ENCODE measurements at places on chromosomes 7 and 10.
A peak's percentile ranks its signal among the peaks of the same experiment; 100 is the strongest.

DNA sequence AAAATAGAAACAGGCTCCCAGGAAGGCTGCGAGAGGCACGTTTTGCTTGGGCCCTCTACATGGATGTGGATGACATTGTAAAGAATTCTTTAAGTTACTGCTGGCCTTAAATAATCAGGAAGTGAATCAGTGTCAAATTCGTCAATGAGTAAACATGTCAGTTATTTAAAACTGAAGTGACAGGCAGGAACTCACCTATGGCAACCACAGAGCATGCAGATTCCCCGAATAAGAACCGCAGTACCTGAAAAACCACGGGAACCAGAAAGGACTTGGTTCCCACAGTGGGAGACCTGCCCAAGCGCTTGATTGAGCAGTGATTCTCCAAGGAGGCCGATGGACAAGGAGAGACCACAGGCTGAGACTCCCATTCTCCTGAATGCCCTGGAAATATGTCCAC, 351.2 kb upstream of the AKR1E2 start:
- no peak for DNase-seq

DNA sequence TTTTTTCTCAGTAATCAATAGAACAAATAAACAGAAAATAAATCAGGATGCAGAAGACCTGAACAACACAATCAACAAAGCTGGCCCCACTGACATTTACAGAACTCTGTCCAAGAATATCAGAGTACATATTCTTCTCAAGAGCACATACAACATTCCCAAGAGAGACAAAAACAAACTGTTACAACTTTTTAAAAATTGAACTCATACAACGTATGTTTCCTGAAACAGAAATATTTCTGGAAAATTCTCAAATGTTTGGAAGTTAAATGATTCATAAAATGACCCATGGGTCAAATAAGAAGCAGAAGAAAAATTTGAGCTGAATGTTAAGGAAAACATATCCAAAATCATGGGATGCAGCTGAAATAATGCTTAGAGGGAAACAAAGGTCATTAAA, 93.9 kb upstream of the VIPR2 start:
- no peak for DNase-seq

GRCh38 chr10:9260690-9261089, 1206.2 kb downstream of the GATA3 start:
- DNase-seq = no peak

DNA sequence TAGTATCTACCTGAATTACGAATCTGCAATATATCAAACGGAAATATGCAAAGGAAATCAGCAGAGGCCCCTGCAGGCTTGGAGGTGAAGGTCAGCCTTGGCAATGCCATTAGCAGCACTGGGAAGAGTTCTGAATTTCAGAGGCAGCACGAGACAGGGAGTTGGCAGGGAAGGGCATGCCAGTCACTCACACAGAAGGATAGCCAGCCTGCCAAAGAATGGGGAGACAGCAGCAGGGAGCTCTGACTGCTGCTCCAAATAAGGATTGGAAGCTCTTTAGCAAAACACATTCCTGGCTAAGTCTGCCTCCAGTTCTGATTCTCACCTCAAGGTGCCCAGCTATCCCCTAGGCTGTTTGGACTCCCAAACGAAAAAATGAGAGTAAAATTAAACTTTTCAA, 188.0 kb downstream of the PDE1C start:
- DNase-seq = no peak

GRCh38 chr7:24401628-24402593, 117.9 kb downstream of the NPY start:
- no peak for DNase-seq

- DNase-seq = no peak
These were observed 649.1 kb upstream of the SORCS1 start for GRCh38 chr10:107813451-107814162.

DNA sequence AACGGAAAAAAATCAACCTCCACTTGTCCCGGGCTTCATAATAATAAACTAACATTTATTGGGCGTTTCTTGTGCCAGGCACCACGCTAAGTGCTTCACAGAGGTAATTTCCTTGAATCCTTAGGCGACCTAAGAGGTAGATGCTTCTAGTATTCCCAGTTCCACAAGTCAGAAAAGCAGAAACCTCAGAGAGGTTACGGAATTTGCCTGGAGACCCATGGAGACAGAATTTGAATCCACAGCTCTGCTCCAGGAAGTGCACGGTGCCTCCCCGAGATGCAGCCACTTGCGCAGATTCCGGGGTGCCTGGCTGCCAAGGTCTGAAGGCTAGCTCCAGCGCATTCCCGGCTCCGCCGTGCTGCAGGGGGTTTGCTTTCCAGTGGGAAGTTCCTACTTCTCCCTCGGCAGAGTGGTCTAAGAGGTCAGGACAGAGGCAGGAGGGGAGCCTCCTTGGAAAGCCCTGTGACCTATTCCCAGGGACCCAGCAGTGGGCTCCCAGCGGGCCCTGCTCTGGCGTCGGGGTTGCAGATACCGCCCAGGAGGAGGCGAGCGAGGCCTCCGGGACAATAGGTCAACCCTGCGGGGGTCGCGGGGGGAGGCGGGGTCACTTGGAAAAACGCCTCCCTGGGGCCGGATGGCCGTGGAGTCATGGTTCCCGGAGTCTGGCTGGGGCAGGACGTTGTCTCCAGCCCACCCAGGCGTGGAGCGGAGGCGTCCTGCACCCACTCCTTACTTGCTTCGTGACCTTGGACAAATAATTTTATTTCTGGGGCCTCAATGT, 10.1 kb upstream of the NKX2-3 start:
- DNase-seq = no peak

- DNase-seq = no peak
These were observed 81.9 kb upstream of the PRKG1 start for GRCh38 chr10:50992356-50992901.

DNA sequence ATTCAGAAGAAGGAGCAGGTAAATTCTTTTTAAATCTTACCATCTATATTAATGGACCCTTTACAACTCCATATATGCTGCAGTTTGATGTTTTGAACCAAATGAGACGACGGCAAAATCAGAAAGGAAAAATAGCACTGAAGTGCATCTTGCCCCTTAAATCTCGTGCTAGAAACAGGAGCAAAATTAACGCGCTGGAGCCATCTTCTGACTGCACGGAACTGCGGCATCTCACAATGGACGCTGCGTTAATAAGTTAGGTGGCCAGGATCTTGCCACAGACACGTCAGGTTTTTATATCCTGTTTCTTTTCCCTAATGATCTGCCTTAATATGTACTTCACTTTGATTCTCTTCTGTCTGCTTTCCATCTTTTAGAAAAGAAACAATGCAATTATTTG, 354.5 kb downstream of the TFEC start:
- no peak for DNase-seq

- no peak for DNase-seq
These were observed 322.0 kb downstream of the FRMD4A start for GRCh38 chr10:14008740-14009080.

GRCh38 chr7:19969859-19970493, 196.6 kb upstream of the TMEM196 start:
- DNase-seq = no peak

- no peak for DNase-seq
These were observed 16.1 kb downstream of the MYL10 start for GRCh38 chr7:101612885-101613515.

DNA sequence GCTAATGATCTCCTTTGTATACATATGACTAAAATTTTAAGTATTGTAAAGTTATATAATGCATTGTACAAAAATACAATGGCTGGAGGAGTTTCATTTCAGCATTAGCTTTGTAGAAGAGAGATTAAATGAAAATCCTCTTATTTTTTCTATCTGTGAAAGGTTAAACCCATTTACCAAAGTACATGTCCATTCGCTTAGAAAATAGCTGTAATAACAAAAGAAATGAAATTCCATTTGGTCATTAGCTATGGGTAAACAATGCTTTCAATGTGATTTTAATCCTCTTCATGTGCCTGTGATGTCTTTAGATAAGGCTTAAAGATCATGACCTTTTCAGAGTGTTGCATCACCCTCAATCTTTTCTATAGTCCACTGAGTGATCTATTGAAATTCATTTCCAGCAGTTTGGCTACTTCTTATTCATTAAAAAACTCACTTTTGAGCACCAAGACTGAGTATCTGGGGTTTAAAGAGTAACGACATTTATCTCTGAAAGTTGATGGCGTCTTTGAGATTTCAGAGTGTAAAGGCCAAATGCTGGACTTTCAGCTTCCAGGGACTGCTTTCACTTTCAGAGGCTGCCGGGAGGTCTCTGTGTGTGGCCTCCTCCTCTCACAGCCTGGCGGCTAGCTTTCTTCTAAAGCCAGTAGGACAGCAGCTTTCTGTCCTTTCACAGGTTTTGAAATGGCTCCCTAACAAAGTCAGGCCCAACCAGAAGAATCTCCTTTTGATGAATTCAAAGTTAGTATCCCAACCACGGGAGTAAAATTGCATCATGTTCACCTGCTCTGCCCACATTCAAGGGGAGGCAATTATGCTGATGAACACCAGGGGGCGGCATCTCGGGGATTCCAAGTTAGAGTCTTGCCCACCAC, 701.4 kb upstream of the COBL start:
- no peak for DNase-seq

GRCh38 chr7:15504351-15504750, 57.5 kb downstream of the AGMO start:
- DNase-seq = no peak

GRCh38 chr10:44723619-44724325, 187.4 kb upstream of the TMEM72 start:
- DNase-seq = no peak

- DNase-seq = no peak
These were observed 34.5 kb upstream of the RHOBTB1 start for GRCh38 chr10:60978287-60979115.

DNA sequence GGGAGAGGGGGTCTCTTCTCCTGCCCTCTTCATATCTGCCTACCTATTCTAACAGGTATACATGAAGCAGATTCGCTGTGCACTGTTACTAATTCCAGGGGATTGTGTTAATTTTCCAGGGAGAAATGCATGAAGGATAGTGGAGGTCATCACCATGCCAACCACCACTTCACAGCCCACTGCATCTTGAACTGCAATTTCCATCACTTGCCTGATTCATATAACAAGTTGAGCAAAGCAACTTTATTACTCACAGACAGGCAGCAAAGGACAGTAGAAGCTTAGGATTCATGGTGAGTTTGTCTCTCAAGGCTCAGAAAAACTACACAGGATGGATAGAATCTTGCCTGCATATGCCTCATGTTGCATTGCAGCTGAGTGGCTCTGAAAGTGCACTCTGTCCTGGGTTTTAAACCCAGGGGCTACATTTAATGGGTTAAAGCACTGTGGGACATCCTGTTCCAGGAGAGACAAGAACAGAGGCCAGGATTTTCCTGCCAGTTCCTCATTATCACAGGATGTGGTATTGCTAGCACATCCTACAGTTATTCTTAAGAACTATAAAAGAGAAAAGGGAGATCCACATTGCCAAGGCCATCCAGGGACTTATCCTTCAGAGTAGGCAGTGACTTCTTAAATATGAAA, 136.9 kb upstream of the PRSS1 start:
- no peak for DNase-seq

DNA sequence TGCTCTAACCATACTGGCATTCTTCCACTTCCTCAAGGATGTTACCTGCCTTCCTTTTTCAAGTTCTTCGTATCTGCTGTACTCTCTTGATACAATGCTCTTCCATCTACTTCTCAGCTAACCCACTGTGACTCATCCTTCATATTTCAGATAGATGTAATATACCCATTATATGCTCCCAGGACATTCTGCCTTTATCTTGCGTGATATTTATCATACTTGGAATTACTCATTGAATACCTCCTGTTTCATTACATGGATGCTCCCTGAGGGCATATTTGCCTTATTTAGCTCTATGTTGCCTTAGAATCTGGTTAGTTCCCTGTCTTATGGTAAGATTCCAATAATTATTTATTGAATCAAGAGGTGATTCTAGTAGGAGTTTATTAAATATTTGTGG, 706.4 kb downstream of the SORCS3 start:
- DNase-seq = no peak

GRCh38 chr7:15336146-15336545, 225.7 kb downstream of the AGMO start:
- no peak for DNase-seq

DNA sequence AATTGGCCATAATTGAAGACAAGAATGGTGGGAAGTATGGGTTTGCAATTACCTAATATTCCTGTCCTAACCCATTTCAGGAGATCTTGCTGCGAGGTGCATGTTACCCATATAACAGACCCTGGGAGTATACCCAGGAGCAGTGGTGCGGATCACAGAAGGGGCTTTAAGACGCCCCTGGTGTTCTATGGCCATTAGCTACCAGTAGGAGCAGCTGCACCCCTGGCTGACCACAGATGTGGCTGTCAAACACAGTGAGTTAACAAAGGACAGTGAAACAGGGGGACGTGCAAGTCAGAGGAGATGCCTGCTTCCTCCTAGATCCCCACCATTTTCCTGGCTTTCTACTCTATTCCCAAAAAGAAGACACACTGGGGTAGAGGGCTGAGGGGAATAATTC, 25.2 kb downstream of the AOC1 start:
- DNase-seq = no peak

DNA sequence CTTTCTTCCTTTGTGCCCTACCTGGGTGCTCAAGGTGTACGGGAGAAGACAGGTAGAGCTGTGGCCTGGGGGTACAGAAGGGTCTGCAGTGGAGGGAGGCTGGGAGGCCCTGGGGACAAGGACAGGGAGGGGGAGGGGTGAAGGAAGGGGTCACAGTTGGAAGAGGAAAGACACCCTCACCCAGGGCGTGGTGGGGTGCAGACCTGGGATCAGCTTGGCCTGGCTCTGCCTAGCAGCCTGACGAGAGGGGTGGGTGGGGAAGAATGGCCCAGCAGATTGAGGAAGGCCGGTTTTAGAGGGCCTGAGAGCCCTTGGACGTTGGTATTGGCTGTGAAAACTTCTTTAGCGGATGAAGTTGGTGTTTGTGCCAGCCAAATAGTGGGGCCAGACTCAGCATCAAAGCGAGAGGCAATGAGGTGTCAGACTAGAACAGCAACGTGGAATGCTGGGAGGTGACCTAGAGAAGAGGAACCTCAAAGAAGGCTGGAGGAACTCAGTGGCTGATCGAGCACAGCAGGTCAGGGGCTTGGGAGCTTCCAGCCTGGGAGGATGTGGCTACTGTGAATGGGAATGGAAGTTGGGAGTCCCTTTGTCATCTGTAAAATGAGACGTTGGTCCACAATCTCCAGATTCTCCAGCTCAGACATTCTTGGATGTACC, 18.1 kb upstream of the TRIM8 start:
- no peak for DNase-seq

DNA sequence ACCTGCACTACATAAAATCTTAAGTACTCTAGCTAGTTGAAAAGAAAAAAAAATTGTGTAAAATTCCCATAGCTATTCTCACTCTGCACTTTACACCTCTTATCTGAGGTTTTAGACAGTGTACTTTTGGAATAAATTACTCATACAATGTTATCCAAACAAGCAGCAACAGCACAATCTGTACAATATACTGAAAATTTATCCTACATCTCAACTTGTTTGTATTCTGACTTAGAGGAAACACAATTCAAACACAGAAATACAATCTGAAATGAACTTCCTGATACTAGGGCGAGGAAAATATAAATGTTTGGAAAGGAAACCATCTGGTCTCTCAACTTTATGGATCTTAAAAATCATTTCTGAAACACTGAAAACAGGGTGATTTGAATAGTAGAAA, 381.7 kb downstream of the THSD7A start:
- no peak for DNase-seq

GRCh38 chr7:29285444-29285793, 90.8 kb downstream of the CHN2 start:
- peak; percentile 14 for DNase-seq
